A549 (cell line): ENCODE measurements at places on chromosomes 1 and 21. TPM values are rescaled to one million over a fixed set of nuclear protein-coding genes. Genes with fewer than 3 reads are reported as not detected.

DNA sequence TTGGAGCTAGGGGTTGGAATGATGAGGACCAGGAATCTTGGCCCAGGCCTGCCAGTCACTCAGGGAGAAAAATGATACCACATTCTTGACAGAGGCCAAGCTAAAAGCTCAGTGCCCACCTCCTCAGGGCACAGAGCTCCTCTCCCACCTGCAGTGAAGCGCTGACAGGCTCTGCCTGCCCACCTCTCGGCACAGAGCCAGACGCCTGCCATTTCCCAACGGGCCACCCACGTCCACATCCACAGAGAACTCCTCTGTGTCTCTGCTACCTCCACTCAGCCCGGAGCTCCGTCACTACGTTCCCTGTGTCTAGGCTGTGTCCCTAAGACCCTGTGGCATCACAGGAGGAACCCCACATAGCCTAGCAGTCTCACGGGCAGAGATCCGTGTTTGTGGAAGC lies 60.8 kb downstream of the MRPL37 start:
- no peak for DNase-seq

GRCh38 chr1:194372266-194372665 lies 1185.9 kb upstream of the B3GALT2 start:
- DNase-seq, result no peak

DNA sequence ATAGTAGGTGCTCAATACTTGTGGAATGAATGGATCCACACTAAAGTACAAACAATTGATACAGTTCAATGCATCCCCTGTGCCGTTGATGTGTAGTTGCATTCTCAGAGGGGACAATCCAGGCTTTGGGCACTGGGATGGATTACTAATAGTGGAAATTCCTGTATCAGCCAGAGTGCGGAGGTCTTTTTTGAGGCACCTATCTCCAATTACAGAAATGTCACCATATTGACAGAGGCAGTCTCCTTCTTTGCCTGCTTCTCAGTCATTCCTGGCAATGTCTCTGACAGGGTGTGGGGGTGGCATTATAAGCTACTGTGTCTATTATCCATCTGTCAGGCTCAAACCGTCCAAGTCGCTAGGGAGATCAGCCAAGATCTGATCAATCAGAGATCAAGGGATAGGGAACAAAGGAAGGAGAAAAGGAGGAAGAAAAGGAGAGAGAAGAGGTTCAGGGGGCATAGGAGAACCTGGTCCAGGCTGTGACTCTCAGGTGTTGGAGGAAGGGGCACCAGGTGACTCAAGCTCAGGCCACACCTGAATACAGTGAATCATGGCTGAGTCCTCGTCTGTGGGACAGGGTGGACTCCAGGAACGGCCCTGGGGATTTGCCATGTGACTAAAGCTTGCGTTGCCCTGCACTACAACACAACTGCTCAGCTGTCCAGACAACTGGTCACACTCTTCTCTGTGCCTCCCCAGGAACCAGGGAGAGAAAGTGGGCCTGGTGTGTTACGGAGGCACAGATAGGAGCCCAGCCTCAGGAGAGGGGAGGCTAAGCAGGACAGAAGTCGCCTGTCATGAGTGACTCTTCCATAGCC lies 3.4 kb upstream of the LAMB3 start:
- DNase-seq, result no peak

DNA sequence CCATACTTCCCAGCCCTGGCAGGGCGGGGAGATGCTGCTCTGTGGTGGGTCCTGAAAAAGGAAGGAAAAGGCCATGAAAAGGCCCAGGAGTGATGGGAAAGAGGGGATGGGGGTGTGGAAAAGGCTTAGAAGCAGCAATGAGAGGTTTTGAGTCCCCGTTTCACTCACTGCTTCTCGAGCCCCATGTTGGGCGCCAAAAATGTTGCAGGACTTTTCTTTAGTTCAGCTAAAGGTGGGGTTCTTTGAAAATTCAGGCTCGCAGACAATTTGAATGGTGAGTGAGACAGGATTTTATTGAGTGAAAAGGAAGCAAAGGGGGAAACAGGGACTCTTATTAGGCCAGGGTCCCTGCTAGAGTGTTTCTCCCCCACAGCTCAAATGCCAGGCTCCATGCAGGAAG lies 93.1 kb downstream of the MRPS6 start:
- no peak for DNase-seq

Gene IGSF9
- 0.49 to 0.54 TPM (median 0.50 TPM) in 3 replicates for polyA plus RNA-seq
